ENCODE measurements at places on chromosomes 7 and 10.

- DNase-seq = no peak
Measured at GRCh38 chr10:6771331-6771730, 191.3 kb upstream of the PRKCQ start.

- DNase-seq = no peak
Measured at GRCh38 chr10:84588971-84589370, 260.6 kb downstream of the CCSER2 start.

GRCh38 chr7:156604836-156605695, 35.5 kb upstream of the RNF32 start:
- DNase-seq = no peak

- no peak for DNase-seq
Measured at GRCh38 chr7:103037476-103037822, 37.1 kb downstream of the FBXL13 start.

GRCh38 chr10:66747451-66747850, 178.4 kb upstream of the LRRTM3 start:
- no peak for DNase-seq

DNA sequence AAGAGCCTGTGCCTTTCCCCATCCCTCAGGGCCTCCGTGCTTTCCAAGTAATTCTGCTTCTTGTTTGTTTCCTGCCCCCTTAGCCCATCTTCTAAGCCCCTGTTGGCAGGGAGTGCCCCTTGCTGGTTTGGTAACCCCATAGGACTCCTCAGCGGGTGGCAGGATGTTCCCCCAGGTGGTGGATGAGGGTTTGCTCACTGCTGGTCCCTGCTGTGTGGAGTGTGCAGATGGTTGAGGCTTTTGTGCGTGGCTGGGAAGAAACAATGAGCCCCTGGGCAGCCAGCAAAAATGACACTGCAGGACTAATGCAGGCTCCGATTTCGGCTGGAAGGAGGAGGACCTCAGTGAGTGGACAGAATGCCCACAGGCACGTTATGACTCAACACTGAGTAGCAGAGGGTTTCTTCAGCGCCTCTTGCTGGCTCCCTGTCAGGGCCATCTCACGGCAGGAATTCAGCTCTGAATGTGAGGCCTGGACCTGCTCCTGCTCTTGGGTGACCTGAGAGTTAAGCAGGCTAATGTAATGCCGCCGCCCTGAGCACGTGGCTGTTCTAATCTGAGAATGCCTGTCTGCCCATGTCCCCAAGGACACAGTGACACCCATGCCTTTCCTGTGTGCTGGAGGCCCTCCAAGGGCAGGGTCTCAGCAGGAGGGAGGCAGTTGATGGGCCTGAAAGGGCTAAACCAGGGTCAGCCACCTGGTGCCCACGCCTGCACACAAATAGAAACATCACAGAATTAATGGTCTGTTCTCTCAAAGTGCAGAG, 16.6 kb downstream of the BAG3 start:
- no peak for DNase-seq
